ENCODE measurements at places on chromosomes 7 and 10.

- no peak for DNase-seq
These were observed 427.4 kb downstream of the PTPRN2 start for GRCh38 chr7:158160199-158160598.

DNA sequence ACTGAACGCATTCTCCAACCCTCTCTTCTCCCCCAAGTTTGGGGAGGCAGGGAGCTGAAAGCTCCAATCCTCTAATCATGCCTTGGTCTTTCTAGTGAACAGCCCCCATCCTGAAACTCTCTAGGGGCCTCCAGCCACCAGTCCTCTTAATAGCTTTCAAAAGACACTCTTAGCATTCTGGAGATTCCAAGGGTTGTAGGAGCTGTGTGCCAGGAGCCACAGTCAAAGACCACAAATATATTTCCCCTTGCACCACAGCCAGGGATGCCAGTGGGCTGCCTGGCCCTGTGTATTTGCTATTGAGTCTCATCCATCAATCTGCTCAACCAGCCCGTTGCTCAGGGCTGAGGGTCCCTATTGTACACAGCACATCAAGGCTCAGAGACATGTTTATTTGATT lies 18.5 kb upstream of the MLXIPL start:
- DNase-seq = no peak

DNA sequence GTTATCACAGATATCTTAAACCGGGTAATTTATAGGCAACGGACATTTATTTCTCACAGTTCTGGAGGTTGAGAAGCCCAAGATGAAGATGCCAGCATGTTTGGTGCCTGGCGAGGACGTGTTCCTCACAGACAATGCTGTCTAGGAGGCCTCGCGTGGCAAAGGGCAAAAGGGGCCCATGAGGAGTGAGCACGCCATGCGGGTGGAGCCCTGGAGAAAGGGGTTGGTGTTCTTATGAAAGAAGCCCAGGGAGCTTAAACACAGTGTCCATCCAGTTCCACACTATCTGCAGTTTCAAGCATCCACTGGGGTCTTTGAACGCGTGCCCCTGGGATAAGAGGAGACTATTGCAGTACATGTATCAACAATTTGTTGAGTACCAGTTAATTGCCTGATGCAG lies 51.4 kb downstream of the CXCL12 start:
- DNase-seq = no peak

DNA sequence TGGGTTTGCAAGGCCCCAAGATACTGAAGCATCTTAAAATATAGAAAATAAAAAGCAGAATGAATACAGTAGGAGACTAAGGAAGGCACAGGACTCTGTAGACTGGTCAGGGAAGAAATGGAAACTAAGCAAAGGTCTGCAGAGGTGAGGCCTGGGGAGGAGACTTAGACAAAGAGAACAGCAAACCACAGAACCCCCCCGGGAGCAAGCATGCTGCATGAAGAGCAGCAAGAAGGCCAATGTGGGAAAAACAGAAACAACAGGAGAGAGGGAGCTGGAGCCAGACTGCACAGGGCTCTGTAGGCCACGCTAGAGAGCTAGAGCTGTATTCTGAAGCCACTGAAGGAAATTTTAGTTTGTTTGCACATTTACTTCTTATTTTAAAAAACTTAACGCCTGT lies 45.7 kb upstream of the ARID5B start:
- no peak for DNase-seq

- no peak for DNase-seq
These were observed 42.4 kb downstream of the STARD3NL start for GRCh38 chr7:38220452-38220851.

- no peak for DNase-seq
These were observed 91.1 kb downstream of the VOPP1 start for GRCh38 chr7:55481155-55481554.

- no peak for DNase-seq
These were observed 2.7 kb upstream of the TPST1 start for GRCh38 chr7:66202441-66202840.

GRCh38 chr7:129845178-129845971 lies 107.4 kb downstream of the UBE2H start:
- DNase-seq = no peak

DNA sequence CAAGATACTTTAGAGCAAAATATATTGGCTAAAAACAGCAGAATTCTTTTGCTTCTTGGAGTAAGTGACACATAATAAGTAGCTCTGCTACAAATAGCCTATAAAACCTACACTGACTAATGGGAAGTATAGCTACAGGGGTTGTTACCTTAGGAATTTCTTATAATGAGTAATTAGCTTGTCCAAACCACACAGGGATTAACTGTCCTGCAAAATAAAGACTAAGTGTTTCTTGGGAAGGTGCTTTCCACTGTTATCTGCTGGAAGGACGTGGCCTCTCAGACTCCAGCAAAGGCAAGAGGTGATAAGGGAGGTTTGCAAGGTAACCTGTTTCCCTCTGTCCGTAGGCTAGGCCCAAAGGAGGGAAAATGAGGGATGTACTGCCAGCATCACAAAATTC lies 302.4 kb downstream of the DOCK4 start:
- no peak for DNase-seq

- DNase-seq = no peak
These were observed 286.4 kb upstream of the HGF start for GRCh38 chr7:82056282-82056681.

DNA sequence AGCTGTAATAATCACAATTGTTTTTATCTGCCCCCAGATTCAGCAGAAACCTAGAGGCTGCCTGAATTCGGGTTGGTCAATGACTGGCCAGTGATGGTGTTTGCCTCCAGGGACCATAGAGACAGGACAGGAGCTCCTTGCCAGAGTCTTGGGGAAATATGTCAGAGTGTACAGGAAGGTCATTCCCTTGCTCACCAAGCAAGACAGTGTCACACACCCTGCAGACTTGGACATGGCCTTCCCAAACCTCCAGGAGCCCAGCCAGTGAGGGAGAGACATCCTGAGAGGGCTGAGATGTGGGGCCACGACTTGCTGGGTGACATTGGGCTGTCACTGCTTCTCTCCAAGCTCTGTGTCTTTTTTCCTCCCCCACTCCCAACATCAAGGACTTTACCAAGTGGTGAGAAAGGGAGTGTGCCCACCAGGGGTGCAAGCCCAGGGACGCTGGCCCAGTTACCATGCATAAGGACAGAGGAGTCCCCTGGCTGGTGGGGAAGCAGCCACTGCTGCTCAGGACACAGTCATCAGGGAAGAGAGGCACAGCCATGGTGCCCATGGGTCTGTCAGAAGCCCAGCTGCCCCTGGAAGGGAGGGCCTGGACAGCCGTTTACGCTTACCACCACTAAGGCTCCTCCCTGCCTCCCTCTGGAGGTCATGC lies 25.3 kb upstream of the C10orf53 start:
- no peak for DNase-seq

DNA sequence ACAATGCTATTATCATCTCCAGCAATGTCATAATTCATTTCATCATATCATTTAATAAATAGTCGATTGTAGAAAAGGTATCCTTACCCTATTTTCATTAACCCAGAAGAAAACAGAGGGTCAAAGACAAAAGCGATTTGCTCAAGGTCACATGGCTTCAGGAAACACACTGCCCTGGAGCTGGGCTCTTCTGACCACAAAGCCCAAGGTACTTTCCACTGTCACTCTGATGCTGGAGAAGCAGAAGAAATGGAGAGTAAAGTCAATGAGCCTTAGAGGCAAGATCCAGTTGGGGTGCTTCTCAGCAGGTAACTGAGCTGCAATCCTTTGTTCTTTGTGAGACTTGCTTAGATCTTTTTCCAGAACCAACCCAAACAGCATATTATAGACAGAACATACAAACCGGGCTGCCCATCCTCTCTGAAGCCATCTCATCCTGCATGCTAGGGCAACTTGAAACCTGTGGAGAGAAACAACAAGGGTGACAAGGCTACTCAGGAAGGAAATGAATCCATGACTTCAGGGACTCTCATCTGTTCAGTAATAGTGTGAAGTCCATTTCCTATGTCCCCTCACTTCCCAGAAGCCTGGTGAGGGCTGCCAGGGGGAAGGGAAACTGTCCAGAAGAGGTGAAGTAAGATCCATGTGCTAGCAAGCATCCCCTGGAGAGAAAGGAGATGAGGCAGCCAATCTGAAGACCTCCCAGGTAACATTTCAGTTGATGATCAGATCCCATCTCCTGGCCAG lies 148.6 kb upstream of the SVIL start:
- no peak for DNase-seq

DNA sequence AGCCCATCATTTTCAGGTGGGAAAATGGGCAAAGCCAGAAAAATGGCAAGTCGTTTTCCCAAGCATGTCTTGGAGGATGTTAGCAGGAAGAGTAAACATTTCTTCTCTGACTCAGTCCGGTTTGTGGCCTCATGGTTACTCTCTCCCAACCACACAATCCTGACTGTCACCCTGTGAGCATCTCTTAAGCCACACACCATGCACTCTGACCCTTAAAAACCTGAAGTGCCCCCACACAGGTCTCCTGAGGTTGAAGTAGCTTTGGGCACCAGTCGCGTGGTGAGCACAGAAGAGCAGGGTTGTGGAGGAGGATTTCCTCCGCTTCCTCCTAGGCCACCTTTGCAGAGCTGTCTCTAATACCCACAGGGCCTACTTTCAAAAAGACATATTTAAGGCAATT lies 387.3 kb upstream of the NPVF start:
- no peak for DNase-seq

DNA sequence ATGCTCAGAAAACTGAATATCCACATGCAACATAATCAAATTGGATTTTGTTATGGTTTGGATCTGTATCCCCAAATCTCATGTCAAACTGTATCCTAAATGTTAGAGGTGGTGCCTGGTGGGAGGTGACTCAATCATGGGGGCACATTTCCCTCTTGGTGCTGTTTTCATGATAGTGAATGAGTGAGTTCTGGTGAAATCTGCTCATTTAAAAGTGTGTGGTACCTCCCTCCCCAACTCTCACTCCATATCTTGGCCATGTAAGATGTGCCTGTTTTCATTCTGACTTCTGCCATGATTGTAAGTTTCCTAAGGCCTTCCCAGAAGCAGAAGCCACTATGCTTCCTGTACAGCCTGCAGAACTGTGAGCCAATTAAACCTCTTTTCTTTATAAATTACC lies 239.6 kb upstream of the KLF14 start:
- no peak for DNase-seq

GRCh38 chr7:112182749-112183148 lies 23.4 kb downstream of the DOCK4 start:
- DNase-seq = no peak

DNA sequence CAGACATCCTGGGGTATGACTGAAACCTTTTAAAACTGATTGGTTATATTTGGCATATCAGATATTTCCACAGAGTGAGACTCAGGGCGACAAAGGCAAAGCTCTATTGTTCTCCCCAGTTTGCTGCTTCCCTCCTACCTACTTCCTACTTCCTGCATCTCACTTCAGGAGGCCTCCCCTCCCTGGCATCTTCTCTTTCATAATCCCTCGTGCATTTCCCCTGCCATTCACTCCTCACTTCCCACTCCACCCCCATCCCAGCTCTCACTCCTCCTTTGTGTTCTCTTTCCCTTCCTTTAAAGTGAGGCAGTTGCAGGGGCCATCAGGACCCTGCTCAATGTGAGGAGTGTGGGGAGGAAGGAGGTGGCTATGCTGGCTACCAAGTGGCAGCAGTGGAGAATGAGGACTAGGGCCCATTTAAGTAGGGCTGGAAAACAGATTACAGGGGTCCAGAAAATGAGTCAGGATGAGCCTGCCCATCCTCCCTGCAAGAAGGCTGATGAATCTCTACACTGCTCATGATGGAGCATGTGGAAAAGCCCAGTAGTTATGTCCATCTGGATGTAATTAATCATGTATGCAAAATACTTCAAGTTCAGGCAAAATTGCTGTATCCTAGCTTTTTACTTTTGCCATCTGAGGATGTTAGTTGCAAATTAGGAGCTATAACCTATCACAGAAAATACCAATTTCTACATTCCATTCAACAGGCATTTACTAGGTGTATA lies 311.8 kb upstream of the IMMP2L start:
- no peak for DNase-seq

DNA sequence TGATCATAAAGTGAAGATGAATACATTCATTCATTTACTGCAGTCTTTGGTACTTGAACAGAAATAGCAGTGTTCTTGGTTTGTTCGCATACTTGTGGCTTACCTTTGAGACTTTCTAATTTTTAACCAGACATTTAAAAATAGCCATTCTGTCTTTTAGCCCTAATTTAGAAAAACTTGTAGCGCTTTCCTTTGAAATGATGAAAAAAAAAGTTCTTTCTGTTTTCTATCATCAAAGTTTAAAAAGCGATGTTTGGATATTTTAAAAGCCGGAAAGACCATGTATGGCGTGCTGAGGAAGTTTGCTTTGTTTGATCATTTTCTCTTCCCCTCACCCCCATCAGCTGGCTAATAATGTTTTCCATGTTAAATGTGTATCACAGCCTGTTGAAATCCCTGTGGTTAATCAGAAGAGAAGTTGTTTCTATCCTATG lies 116.3 kb downstream of the CUX1 start:
- no peak for DNase-seq

DNA sequence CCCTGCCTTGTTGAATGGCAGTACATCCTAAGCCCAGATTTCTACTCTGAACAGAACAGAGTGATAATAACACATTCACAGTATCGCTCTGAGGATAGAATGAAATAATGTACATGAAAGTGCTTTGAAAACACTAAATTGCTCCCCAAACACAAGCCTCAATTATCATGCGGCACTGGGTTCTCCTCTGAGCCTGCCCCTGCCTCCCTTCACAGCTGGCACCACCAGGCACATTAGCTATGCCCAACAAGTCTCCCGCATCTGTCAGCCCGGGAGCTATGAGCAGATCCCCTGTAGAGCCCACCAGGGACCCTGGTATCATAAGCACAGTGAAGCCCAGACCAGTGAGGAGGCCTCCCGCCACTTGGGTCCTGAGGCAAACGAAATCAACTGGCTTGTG lies 405.5 kb downstream of the GRID1 start:
- DNase-seq = no peak

DNA sequence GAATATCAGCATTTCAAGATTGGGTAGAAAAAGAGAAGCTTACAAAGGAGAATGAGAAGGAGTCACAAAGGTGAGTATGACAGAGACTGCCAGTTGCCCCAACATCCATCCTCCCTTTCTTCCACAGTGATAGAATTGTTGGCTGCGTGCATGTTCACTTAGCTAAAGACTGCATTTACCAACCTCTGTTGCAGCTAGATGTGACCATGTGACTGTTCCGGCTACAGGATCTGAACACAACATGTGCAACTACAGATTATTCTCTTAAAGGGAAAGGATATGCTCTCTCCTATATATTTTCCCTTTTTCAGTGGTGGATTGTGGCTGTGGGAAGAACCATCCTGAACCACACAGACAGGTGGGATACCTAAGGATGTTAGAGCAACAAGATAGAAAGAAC lies 60.5 kb upstream of the ZNRF2 start:
- no peak for DNase-seq

GRCh38 chr10:60148266-60148840 lies 241.3 kb downstream of the ANK3 start:
- DNase-seq = no peak

DNA sequence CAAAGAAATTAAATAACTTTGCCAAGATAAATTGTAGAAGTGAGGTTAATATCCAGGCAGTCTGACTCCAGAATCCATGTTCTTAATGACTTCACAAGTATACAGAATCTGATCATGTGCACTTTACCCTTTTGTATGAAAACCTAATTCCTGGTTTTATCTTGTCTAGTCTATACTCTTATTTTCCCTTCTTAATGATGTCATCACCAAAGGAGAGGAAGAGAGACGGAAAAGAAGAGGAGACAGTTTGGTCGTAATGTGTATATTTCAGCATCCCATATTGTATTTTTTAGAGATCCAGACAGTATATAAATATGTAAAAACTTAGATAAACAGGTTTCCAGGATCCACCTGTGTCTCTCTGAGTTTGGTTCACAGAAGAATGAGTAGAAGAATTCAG lies 159.9 kb upstream of the MDFIC start:
- no peak for DNase-seq

Measured in CD4-positive, alpha-beta T cell treated with Interleukin-6 at 100 ng/mL for 8 hours (primary cell).